ENCODE measurements at places on chromosomes 2 and 18.

DNA sequence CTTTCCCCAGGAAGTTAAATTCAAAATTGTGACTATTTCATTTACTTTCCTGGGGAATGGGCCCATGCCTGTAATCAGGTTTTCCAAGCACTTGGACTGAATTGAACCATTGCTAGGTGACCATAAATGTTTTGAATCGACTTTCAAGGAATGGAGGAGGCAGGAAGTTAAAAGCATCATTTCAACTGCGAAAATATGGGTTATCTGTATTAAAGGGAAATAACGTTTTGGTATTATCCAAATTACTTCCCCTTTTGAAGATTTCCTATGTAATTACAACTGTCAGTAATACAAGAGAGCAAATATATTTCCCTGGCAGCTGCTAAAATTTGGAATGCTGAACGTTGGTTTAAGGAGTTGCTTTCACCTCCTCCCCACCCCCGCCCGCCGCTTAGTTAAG is 19.0 kb downstream of the PNO1 start:
- DNase-seq: no peak

DNA sequence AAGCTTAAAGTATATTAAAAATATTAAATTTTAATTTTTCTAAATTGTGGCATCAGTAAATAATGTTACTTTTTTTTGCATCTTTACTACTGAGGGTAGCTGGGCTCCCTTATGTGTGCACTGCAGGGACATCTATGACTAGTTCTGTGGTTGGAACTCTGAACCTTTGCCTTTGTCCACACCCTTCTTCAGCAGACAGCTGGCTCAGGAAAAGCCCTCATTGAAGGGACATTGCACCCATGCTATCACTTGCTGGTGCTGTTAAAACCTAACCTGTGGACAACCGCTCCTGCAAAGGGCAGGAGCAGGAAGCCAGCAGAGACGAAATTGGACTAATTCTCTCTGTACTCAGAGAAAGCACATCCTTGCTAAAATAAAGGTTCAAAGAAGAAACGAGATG is 30.1 kb downstream of the MOCOS start:
- DNase-seq: no peak

DNA sequence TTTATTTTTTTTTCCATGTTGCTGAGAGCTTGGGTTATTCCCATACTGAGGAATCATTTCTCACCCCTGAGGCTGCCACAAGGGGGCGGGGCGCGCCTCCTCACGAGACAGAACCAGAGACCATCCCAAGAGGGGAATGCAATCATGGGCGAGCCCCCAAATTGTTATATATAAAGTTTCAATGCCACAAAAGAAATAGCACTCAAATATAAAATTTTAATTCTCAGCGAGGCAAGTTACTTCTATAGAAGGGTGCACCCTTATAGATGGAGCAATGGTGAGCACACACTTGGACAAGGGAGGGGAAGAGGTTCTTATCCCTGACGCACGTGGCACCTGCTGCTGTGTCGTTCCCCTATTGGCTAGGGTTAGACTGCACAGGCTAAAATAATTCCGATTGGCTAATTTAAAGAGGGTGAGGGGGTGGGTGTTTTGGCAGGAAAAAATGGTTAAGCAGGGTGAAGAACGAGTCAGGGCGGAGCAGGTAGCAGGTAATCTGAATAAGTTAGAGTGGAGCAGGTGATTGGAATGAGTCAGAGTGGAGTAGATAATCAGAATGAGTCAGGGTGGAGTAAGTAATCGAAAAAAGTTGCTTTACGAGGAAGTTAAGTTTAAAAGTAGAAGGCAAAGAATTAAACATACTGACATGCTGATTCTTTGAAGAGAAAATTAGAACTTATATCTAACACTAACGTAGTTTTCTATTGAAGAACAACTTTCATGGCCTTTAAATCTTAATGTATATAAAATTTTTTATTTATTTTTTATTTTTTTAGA is 177.5 kb downstream of the MTCL1 start:
- DNase-seq: no peak

DNA sequence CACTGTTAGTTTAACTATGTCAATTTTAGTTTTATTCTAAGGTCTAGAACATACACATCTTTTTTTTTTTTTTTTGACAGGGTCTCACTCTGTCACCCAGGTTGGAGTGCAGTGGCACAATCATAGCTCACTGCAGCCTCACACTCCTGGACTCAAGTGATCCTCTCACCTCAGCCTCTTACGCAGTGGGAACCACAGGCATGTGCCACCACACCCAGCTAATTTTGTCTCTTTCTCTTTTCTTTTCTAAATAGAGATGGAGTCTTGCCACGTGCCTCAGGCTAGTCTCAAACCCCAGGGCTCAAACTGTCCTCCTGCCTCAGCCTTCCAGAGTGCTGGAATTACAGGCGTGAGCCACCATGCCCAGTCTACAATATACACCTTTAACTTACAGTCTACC is 69.5 kb upstream of the CHRNA1 start:
- no peak for DNase-seq

- no peak for DNase-seq
Measured at GRCh38 chr2:207901401-207901800, 123.9 kb downstream of the PLEKHM3 start.

- DNase-seq: no peak
Measured at GRCh38 chr18:62610701-62611411, 88.0 kb downstream of the ZCCHC2 start.

GRCh38 chr2:238631491-238632180 is 204.9 kb downstream of the ASB1 start:
- no peak for DNase-seq

DNA sequence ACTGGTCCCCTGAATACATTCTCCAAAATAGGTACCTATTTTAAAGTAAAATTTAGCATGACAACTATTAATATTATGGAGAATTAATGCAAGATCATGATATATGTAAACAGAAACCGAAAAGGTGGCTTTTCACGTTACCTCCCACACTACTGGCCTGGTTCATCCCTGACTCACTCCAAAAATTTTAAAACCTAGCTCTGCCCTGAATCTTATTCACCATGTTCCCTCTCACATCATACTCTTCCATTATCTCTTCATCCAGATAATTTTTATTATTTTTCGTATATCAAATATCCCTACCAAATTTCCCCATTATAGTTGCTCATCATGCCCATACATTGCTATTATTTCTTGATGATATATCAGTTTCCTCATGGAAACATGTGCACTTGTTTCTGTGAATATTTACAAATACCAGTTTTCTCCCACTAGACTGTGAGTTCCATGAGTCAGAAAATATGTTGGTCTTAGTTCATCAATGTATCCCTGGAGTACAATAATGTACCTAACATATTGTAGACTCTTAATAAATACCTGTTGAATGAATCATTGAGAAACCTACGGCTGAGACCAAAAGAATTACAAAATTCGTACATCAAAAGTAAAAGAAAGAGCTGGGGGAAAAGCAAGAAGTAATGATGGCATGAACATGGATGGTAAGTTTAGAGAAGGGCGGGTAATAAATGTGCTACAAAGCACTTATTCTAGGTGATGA is 360.1 kb upstream of the CHAC2 start:
- DNase-seq: no peak

DNA sequence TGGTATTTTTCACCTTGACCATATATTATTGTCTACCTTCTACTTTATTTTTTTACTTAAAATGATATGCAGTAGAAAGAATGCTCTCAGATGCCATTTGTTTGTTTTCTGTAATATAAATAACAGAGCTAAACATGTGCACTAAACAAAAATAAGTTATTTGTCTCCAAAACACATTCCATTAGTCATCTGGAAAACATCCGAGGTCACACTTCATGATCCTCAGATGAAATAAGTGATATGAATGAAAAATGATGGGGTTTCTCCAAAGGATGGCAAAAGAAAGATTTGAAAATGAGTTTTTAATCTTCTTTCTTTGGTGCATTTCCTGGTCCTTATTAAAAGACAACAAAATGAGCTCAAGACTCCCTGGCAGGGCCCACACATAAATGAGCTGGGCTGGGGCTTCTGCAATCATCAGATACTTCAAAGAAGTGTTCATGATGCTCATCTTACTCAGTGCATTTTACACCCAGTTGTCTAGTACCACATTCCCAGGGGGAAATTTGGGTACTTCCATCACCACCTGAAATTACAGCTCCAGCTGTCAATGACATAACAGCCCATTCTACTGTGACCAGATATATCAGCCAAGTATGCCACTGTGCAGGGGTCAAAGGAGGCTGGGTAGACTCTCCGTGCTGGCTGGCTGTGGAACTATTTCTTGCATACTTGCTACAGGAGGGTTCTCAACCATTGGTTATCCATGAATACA is 283.5 kb downstream of the PID1 start:
- no peak for DNase-seq

DNA sequence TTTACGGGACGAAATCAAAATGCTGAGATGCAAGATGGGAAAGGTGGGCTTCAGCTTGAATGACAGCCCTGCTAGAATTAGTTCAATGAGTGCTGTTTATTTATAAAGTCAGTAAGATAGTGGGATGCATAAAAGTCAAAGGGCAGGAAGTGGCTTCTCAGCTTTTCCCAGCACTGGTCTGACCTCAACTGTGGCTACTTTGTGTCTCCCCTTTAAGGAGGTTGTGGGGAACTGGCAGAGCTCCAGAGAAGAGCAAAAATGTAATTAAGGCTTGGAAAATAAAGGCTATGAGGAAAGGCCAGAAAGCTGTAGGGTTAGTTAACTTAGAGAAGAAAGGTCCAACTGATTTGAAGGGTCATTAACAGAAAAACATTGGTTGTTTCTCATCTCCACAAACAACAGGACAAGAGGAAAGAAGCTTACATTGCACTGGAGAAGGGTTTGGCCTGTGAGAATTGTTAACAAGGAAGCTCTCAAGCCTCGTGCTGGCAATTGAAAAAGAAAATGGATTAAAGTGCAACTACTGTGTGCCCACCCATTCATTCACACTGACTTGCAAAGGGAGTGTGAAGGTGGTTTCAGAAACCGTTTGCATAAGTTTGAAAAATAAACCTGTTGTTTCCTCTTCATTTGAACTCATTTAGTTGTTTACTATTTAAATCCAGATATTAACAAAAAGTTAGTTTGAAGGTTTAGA is 68.8 kb upstream of the CD28 start:
- no peak for DNase-seq

DNA sequence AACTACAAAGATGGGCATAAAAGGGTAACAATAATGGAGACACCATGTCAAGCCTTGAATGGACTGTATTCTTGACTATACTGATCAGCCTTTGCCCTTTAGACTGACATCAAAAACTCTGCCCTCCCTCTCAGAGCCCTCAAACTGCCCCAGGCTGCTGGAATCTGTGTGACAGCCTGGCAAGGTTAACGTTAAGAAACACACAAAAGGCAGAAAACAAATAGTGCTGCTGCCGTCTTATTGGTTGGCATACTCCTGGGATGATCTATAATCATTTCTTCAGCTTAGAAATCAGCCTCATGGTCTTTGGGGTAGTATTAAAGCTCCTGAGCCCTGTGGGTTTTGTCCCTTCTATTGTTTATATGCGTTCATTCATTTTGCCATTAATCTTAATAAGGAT is 338.0 kb downstream of the DCC start:
- no peak for DNase-seq

GRCh38 chr2:157722580-157723234 is 94.0 kb upstream of the ACVR1C start:
- no peak for DNase-seq

DNA sequence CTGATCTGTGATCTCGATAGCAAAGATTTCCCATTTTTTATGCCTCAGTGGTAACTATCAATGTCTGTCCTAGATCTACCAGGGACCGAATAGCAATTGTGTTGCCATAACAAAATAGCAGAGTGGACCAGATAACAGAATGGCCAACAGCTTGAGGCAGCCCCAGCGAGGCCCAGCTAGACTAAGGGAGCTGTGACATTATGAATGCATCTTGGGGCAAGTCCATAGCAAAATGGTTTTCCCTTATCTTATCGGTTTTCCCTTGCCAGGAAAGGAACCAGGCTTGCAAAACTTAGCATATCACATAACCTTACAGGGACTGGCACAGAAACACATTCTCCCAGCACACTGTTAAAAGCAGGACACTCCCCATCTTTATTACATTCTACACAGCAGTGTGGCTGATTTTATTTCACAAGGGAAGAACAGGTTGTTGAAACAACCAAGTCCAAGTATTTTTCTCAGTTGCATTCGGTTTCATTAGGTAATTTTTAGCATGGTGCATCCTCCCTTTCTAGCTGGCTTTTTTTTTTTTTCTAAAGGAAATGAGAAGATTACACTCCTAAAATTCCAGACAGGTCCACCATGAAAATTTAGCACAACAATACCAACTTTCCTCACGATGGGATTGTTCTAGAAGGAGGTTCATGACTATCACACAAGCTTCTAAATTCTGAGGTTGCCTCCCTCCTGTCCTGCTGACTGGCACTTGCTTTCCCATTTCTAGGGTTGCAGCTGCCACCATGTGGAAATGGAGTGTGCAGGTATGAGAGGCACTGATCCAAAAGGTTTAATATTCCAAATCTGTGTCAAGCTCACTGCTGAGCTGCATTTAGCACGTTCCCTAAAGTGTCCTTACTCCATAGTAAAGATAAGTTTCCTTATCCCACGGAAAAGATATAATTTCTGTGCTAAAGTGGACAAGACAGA is 97.0 kb upstream of the SLC35G4 start:
- no peak for DNase-seq

DNA sequence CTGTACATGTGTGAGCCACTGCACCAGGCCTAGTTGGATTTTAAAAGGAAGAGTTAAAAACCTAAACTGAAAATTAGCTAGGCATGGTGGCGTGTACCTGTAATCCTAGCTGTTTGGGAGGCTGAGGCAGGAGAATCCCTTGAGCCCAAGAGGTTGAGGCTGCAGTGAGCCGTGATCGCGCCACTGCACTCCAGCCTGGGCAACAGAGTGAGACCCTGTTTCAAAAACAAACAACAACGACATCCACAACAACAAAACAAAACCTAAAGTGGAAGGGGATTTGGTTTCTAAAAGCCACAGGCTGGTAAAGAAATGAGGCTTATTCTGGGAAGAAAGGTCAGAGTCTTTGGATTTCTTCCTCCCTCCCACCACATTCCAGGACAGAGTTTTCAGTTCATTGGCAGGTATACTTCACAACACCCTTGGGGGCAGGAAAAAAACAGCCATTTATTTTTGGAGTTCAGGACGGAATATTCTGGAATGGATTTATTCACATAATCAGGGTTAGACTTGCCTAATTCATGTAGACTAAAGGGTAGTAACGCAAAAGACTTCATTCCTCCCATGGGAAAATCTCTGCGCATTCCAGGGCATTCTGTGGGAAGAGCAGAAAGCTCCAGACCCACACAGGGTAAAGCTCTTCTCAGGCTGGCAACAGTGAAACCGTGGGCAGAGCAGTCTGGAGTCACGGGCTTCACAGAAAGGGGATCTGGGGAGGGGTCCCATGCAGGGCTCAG is 34.9 kb downstream of the TEX44 start:
- DNase-seq: no peak

- no peak for DNase-seq
Measured at GRCh38 chr2:64537991-64538390, 13.9 kb downstream of the AFTPH start.

GRCh38 chr2:215791481-215791937 is 221.8 kb downstream of the MREG start:
- no peak for DNase-seq

DNA sequence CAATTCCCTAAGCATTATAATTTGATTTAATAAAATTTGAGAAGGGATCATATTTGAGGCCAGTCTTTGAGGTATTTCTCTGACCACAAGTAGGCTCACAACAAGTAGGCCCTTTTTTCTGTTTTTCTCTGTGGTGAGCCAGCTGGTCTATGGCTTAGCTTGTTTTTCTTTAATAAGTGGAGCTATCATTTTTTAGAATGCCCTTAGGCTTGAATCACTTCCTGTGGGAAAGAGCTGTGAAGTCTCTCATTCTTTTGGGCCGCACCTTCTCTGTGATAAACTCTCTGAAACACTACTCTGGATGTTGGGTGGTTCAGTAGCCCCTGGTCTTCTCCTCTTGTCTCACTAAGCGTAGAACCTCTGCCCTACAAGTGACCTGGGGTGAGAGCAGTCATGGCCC is 235.9 kb downstream of the SUCLG1 start:
- DNase-seq: no peak
